Activated CD4-positive, alpha-beta T cell treated with anti-CD3 and anti-CD28 coated beads, Interleukin-2, amount 50 U/mL, for 48 hours (primary cell): ENCODE measurements at places on chromosomes 7 and 10.

- DNase-seq = no peak
These were observed 84.7 kb upstream of the GNA12 start for GRCh38 chr7:2928613-2929311.

- DNase-seq = no peak
These were observed 264.1 kb downstream of the BICC1 start for GRCh38 chr10:58776568-58777318.

DNA sequence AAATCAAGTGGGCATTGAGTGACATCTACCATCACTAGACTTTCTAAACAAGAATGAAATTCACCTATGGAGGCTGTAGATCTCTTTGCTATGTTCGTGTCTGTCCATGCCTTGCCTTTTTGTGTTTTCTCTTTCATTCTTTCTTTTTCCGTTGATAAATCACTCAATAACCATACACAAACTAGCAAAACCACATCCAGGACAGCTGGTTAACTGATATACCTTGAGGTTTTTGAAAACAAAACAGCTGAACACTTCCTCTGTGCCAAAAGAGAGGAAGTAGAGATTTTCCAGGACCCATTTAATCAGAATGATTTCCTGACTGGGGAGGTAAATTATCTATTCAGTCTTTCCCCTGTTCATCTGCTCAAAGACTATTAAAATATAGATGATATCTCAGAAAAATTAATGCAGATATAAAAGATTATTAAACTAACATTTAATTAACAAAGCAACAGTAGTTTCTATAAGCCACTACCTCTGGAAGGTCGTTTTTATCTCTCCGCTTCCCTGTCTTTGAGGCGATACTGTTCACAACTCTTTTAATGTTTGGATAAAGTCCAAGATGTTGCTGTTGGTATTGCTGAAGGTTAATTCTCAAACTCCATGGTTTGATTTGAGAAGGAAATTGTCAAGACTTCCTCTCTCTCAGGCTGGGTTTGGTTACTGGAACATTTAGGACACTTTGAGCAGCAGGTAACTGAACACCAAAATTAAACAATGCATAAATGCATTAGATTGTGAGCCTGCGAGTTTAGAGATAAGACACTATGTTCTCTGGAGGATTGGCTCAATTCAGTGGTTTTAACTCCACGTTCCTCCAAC lies 24.4 kb upstream of the C10orf67 start:
- DNase-seq = no peak

DNA sequence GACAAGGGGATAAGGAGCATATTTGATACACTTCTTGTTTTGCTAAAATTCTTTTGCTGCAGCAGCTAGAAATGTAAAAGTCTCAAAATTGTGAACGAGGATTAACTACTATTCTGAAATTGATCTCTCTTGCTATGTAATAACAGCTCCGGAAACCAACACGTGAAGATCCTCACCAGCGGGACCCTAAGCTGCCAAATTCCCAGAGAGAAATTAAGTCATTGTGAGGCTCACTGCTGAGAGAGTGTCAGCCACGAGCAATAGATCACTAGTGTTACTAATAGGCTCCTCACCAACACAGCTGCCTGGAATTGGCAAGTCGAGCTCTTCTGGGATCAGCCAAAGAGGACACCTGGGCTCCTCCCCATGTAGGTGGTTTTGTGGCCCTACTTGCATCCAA lies 5.6 kb upstream of the VWA2 start:
- no peak for DNase-seq

DNA sequence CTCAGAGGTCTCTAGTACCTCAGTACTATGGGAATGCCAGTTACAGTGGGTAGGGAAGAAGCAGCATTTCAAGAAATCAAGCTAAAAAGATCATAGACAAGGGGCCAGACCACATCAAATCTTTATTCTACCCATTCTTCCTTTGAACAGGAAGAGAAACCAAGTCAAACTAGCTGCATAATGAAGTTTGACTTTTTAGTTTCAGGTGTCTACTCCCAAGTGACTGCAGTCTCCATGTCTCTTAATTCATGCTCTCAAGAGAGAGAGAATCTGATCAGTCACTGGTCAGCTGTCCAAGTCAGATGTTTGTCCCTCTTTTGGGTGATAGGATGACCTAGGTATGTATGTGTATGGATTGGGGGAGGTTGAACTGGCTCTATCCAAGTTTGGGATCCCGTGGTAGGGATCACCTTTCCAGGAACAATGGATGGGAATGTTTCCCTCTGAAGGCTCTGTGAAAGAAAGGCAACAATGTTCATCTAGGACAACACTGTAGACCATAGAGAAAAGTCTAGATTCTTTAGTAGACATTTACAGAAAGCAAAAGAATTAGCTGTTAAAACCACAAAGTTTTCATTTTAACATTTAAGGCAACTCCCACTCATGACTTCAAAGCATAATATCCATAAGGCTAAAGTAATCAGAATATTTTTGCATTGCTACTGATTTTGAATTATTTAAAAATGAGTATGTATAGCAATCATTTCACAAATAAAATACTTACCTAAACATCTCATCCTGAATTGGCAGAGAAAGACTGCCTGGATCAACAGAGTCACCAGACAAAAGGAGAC lies 30.1 kb upstream of the PRTFDC1 start:
- DNase-seq = no peak

GRCh38 chr10:70880077-70880534 lies 8.3 kb downstream of the PCBD1 start:
- DNase-seq = peak; percentile 76

GRCh38 chr7:2037808-2038522 lies 194.8 kb downstream of the MAD1L1 start:
- peak; percentile 13 for DNase-seq

GRCh38 chr7:82559193-82559805 lies 115.7 kb upstream of the CACNA2D1 start:
- DNase-seq = no peak

DNA sequence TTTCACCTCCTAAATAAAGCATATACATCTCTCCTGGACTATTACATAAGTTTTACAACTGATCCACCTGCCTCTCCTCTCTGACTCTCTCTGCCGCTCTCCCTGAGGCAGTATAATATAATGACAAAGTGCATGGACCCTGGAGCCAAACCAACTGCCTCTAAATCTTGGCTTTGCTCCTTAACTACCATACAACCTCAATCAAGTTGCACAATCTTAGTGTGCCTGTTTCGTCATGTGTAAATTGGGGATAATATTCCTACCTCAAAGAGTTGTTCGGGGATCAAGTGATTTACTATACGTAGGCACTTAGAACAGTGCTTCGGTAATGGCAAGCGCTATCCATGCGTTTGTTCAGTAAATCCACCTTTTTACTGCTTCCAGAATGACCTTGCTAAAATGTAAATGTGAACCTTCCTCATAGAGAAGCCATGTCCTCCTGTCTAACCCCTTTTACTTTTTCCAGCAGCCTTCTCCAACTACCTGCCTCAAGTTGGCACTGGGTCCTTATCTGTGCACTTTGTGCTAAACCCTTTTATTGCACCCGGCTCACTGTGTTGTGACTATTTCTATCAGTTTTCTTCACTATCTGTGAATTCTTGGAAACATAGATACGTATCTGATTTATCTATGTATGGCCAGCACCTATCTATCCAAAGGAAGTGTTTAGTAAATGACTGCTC lies 30.6 kb upstream of the DLD start:
- DNase-seq = no peak

DNA sequence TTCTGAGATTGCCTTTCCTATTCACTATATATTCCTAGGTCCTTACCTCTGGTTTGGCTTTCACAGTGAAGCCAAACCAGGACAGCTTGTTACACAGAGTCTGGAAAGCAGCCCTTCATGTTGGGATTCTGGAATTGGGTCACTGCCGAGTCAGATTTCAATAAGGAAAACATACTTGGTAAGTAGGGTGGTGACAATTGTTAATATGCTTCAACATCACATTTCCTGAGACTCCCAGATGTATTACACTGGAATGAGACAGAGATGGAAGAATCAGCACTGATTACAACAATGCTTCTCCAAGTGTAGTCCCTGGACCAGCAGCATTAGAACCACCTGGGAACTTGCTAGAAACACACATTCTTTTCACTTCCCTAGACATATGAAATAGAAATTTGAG lies 268.9 kb upstream of the SEMA3C start:
- no peak for DNase-seq

DNA sequence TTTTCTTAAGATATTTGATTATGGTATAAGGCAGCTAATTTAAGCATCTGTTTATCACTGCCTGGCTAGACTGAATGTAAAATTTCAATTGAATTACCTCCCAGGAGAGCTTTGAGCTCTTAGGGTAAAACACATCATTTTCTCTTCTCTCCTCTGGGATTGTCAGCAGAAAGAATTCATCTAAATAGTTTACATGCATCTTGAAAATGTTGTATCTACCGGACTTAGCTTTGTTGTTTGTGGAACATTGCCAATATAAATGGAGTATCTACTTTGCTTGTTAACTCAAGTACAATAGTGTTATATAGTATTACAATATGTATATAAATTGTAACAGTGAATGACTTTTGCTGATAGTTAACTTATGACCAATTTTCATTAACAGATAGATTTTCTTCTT lies 73.3 kb downstream of the TAF3 start:
- DNase-seq = no peak

- no peak for DNase-seq
These were observed 3.4 kb upstream of the HYCC1 start for GRCh38 chr7:23017309-23017708.

GRCh38 chr10:70540089-70540788 lies 61.7 kb downstream of the PALD1 start:
- DNase-seq = peak; percentile 26

- DNase-seq = no peak
These were observed 201.8 kb downstream of the NSUN6 start for GRCh38 chr10:18449611-18450026.

DNA sequence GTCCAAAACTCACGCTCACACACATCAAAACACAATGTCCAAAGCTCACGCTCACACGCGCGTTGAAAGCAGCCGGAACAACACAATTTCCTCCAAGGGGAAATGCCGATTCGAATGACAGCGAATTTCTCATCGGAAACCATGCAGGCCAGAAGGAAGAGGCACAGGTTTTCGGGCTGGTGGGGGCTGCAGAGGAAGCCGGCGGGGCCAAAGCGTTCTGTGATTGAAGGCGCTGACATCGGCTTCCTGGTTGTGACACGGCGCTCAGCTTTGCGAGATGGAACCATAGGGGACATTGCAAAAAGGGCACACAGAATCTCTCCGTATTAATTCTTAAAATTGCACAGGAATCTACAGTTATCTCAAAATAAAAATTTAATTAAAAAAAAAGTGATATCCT lies 61.3 kb downstream of the FOXL3 start:
- peak; percentile 65 for DNase-seq

DNA sequence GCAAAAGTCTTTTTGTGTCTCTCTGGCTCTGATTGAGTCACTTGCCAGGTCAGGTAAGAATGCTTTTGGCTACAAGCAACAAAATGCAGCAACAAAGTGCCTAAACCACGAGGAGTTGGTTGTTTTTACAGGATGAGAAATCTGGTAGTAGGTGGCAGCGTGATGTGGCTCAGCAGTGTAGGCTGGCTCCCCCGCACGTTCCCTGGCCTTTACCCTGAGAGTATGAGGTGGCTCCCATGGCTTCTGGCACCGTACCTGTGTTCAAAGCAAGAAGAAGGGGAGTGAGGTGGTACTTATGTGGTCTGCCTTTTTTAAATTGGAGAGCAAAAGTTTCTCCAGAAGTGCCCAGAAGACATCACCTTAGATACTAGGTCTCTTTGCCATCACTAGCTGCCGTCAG lies 11.7 kb downstream of the PRKRIP1 start:
- no peak for DNase-seq

- no peak for DNase-seq
These were observed 104.2 kb upstream of the ACBD5 start for GRCh38 chr10:27344568-27345454.

GRCh38 chr10:121927841-121928527 lies at the start of gene ATE1:
TSS of gene ATE1 (minus strand) at chr10:121928031. CDS start at chr10:121927949, 82 bp downstream.
- peak; percentile 83 for DNase-seq

GRCh38 chr7:104397442-104397841 lies 69.0 kb downstream of the LHFPL3 start:
- DNase-seq = no peak

GRCh38 chr10:88687853-88688467 lies 18.1 kb upstream of the LIPK start:
- DNase-seq = no peak

DNA sequence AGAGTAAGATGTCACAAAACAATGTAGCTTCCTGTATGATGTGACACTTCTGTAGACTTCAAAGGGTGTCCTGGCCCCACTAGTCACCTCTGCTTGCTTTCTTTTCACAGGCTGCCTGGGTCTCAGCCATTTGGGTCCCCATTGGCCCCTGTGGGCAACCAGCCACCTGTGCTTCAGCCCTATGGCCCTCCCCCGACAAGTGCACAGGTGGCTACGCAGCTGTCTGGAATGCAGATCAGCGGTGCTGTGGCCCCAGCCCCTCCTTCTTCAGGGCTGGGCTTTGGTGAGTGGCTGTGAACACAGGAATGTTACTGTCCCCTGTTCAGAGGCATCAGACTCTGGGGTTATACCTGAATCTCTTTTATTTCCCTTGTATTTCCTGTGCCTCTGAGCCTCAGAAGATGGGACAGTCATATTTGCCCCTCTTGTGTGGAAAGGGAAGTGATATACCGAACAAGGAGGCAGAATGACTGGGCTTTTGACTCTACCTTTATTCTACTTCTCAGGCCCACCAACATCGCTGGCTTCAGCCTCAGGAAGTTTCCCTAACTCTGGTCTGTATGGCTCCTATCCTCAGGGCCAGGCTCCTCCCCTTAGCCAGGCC lies 15.4 kb downstream of the SEC24C start:
- peak; percentile 23 for DNase-seq

- peak; percentile 7 for DNase-seq
These were observed 442 bp downstream of the STYXL1 start for GRCh38 chr7:76047305-76047810.

DNA sequence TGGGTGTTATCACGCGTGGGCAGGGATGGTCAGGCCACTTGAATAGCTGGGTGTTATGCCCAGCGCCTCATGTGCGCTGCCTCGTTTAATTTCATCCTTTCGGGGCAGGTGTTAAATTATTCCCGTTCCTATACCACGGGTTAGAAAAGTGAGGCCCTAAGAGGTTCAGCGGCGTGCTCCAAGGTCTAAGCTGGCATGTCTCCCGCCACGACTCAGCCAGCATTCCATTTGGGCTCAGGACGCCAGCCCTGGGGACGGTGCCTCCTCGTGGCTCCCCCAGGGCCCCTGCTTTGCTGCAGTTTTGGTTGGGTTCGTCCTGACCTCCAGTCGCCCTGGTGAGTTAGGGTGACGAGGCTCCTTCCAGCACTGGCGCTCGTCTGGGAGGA lies 124.5 kb downstream of the TRRAP start:
- DNase-seq = no peak

- DNase-seq = no peak
These were observed 81.3 kb upstream of the AGR3 start for GRCh38 chr7:16963044-16963443.

- DNase-seq = no peak
These were observed 699 bp downstream of the NRAP start for GRCh38 chr10:113663142-113663541.
